Fibroblast of mammary gland (primary cell): ENCODE measurements at places on chromosomes 3 and 15.

DNA sequence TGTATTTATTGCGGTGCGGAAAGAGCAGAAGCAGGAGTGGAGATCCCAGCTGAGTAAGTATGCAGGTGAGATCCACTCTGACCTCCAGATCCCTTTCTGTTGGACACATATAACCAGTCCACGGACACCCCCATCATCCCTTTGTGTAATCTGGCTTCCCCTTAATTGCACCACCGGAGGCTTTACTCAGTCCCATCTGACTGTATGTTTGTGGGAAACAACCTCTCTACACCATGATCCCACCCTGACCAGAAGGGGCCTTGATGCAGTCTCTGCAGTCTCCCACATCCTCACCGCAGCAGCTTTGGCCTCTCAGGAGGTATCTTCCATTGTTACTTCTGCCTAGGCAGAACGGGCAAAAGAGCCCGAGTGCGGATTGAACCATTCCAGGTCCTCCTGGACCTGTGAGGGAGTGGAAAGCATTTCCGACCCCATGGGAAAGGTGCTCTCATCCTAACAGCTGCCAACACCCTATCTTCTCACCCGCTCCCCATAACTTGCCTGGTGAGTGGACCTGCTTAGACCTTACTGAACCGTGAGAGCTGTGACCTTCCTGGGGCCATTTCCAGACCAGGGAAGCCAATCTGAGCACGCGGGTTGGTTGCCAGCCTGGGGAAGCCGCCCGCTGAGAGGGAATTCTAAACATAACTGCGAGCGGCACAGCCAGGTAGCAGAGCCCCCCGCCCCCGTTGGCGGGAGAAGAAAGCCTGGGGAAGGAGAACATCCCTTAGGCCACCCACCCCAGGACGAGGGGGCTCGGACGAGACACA, 1.1 kb downstream of the SLCO2A1 start:
- no peak for DNase-seq

GRCh38 chr15:68025835-68026424, 28.2 kb upstream of the PIAS1 start:
- DNase-seq: no peak

DNA sequence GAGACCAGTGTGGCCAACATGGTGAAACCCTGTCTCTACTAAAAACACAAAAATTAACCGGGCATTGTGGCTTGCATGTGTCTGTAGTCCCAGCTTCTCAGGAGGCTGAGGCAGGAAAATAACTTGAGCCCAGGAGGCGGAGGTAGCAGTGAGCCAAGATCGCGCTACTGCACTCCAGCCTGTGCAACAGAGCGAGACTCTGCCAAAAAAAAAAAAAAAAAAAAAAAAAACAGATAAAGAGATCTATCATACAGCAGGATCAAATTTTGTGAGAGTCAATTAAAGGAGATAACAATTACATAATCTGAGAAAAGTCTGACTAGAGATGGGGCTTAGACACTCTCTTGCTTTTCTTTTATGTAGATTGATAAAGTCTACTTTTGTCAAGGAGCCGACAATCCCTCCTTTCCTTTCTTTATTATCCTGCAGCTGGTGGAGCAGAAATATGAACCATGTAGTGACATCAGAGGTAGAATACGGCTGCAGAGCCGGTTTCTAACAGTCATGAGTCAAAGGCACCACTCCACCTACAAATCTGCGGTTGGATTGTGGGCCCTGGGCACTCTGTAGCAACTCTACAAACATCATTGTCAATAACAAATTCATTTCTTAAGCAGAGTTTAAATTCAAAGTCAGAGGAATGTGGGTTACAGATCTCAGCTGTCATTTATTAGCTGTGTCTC, 9.0 kb downstream of the C2CD4A start:
- DNase-seq: peak; percentile 89

GRCh38 chr15:74430510-74430951, 3.2 kb downstream of the SEMA7A start:
- DNase-seq: peak; percentile 43

DNA sequence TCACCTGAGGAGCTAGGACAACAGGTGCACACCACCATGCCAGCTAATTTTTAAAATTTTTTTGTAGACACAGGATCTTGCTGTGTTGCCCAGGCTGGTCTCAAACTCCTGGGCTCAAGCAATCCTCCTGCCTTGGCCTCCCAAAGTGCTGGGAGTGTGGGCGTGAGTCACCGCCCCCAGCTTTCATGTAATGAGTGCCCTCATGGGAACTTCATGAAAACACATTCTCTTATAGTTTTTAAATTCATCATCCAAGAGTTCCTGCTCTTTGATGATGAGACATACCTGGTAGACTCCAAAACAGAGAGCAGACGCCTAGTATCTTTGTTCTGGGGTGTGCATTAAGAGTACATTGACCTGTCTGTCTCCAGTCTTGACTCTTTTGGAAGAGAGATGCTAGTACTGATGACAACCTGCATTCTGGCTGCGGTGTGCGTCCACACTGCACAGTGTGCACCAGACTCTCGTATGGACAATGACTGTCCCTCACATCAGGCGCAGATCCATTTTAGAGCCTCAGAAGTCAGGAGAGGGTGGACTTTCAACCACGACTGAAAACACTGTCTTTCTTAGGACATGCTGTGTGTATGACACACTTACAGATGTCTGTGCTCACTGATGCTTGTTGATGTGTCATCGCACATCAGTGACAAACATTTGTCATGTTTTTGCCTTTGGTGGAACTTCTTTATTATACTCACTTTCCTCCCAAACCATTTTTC, 2.0 kb downstream of the NRROS start:
- no peak for DNase-seq

DNA sequence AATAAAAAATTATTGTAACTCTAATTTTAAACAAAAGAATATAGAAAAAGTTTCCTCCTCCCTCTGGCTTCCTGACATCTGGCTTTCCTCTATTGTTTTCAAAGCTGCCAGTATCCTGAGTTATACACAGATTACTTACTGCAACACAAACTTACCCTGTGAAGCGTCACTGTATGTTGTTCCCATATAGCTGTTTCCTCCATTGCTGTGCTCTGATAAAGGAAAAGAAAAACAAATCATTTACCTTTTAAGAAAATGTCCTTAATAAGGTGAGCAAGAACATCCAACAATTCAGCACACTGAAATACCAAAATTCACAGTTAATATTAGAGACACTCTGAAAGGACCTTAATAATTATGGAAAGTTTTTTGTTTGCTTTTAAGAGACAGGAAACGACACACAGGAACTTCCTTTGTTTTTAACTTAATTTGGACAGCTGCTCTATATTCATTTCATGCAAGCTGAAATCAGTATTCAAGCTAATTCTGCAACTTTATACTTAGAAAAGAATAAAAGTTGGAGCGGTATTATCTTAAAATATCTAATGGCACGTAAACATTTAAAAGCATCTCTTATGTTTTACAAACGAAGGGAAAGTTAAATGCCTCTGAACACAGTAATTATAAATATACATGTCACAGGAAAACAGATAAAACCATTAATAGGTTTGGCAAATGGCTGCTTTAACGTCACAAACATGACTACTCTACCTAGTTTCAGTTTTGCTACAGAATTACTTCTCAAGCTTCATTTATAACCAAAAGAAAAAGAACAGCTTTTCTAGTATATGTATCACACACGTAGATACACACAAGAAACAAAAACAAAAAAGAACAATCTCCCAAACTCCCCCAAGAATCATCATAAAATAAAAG, 21.5 kb downstream of the TJP1 start:
- no peak for DNase-seq

DNA sequence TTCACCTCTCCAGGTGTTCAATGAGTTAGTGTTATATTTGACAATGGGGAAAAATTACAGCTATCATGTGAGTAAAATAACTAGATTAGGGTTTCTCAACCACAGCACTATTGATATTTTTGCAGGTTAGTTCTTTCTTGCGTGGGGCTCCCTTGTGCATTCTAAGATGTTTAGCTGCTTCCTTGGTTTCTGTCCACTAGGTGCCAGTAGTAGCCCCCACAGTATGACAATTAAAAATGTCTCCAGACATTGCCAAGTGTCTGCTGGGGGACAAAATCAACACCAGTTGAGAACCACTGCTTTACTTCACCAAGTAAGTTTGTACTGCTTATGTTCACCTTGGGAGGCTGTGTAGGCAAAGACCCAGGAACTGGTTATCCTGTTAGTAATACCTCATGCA, 618.7 kb downstream of the EDEM1 start:
- no peak for DNase-seq

- DNase-seq: peak; percentile 87
These were observed 197.5 kb upstream of the C2CD4B start for GRCh38 chr15:62362608-62363007.
